ENCODE measurements at places on chromosomes 11 and 22.

GRCh38 chr11:35144806-35145205 lies 5.8 kb downstream of the CD44 start:
- DNase-seq = no peak

DNA sequence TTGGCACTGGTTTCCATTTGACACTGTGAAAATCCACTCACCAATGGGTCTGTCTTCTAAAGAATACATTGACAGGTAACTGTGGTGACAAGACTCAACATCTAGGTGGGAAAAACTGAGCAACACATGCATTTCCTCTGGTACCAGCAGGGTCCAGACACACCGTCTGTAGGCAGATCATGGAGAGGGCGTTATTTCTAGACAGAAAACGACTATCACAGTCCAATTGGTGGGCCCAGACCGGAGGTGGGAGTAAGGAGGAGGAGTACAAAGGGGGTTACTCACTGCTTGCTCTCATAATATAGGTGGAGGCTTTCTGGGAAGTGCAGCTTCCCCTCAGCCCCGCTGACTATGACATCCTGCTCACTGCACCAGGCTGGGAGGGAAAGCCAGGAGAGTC lies 9.9 kb downstream of the OVCH2 start:
- no peak for DNase-seq

GRCh38 chr11:120208777-120209176 lies 2.1 kb upstream of the OAF start:
- peak; percentile 55 for DNase-seq

DNA sequence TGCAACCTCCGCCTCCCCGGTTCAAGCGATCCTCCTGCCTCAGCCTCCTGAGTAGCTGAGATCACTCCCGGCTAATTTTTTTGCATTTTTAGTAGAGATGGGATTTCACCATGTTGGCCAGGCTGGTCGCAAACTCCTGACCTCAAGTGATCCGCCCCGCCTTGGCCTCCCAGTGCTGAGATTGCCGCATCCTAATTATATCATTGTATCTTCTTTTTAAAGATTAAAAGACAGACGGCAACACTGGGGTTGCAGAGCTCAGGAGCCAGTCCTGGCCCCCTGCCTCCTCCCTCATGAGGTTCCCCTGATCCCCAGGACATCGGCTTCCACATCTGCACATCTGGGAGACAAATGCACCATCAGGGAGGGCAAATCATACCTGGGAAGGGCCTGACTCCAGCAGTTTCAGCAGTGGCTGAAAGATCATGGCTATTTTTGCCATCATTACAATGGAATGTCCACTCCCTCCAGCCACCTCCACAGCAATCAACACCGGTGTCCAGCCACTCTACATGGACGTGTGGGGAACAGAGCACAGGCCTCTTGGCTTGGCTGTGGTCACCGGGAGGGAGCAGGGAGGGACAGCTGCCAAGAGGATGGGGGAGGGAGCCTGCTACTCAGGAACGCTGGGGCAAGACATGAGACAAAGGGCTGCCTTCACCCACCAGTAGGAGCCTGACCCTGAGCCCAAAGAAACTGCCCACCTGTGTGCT lies 9.2 kb upstream of the CELSR1 start:
- peak; percentile 42 for DNase-seq

GRCh38 chr22:40249286-40249685 lies 71.6 kb downstream of the TNRC6B start:
- DNase-seq = no peak

DNA sequence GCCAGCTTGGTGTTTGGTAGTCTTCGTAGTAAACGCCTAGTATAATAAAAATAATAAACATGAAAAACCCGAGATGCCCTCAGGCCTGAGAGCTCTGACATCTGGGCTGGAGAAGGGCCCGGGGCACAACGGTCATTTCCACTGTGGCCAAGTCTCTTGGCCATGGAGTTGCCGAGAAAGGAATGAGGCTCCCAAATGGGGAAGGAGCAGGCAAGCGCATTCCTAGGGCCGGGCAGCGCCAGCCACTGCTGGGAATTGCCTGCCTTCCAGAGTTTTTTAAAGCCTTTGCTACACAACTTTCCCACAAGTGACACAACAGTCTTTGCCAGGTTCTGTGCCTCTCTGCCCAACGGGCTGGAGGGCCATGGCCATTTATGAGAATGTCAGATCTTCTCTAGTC lies 103.4 kb downstream of the NAV2 start:
- no peak for DNase-seq

GRCh38 chr11:4983841-4984240 lies 10.8 kb upstream of the OR51L1 start:
- DNase-seq = no peak

DNA sequence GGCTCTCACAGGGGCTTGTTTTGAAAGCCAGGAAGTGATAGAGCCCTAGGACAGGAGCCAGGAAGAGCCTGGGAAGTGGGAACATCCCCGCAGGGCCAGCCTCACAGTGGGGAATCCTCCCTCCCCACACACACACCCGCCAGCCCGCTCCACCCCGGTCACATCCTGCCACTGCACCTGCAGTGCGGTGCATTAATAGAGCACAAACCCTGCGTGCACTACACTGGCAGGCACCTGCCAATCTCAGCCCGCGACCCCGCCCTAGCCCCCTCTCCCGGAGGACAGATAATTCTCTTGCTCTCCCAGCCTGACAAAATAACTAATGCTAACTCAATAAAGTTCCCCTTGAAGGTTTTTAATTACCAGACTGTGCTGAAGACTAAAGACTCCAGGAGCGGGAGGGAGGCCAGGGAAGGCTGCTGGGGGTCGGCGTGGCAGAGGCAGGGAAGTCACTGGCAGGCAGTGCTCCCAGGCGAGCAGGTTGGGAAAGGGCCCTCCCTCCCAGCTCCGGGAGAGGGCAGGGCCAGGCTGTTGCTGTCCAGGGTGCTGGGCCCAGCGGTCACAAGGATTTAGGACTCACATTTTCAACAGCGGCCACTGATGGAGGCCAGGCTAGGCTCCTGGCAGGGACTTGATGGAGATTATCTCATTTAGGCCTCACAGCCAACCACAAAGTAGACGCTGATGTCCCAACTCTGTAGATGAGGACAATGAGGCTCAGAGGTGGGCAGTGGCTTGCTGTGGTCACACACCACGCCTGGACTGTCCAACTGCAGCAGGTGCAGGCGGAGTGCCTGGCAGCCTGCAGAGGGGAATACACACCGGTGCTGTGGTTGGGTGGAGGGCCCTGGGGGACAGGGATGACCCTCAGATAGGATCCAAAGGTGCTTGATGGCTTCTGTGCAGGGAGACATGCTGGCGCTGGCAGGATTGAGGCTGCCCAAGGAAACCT lies 23.9 kb upstream of the TCF20 start:
- DNase-seq = no peak

GRCh38 chr11:2713661-2714462 lies 14.1 kb upstream of the KCNQ1OT1 start:
- DNase-seq = peak; percentile 49

DNA sequence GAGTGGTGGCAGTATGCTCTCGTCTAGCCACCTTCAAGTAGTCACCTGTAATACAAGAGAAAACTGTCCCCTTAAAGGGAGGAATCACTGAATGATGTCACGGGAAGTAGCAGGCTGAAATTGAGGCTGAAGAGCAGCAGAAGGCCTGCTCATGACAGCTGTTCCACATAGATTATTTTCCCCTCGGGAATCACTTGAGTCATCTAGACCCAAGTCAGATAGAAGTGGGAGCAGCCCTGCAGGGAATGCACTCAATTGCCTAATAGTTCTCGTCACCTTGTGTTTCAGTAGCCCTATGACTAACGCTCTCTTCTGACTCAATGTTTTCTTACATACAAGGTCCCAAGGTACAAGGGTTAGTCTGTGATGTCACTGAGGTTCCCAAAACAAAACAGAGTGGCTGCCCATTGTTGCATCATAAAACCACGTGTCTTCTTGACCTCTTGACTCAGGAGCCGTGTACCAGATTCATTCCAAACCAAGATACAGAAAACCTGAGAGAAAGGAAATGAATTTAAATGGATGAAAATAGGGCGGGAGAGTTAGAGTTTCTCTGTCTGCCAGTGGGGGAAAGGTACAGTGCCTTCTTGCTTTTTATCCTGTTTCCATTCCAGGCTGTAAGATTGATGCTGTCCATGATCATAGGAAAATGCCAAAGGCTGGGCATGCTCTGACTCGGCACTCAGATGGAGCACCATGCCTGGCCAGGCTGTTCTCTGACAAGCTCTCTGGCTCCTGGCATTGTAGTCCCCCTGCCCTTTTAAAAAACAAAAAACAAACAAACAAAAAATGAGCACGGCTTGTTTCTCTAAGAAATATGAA lies 21.6 kb upstream of the C11orf96 start:
- DNase-seq = peak; percentile 93

DNA sequence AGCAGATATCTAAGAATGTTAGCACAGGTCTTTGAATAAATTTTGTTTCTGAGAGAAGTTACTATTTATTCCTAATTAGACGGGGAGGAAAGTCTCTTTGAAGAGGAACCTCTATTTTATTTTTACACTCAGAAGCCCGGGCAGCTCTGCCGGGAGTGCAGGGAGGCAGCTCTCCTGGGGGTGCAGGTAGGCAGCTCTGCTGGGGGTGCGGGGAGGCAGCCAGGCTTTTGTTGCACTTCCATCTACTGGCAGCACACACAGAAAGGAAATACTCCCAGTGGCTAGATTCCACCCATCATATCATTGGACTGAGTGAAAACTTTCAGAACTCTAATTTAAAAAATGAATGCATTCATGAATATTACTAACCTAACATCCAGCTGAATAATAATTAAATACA lies 24.6 kb downstream of the OR10A6 start:
- no peak for DNase-seq

GRCh38 chr22:22048318-22048942 lies 65.8 kb upstream of the TOP3B start:
- no peak for DNase-seq

GRCh38 chr22:50605613-50606074 lies 5.1 kb downstream of the MAPK8IP2 start:
- no peak for DNase-seq

- DNase-seq = no peak
Measured at GRCh38 chr11:33646629-33647028, 54.0 kb downstream of the C11orf91 start.

- DNase-seq = no peak
Measured at GRCh38 chr11:115539844-115540243, 35.6 kb upstream of the CADM1 start.

- peak; percentile 46 for DNase-seq
Measured at GRCh38 chr11:121467965-121468364, 15.2 kb upstream of the SORL1-AS1 start.

GRCh38 chr11:12180257-12181205 lies 70.1 kb downstream of the MICAL2 start:
- no peak for DNase-seq

DNA sequence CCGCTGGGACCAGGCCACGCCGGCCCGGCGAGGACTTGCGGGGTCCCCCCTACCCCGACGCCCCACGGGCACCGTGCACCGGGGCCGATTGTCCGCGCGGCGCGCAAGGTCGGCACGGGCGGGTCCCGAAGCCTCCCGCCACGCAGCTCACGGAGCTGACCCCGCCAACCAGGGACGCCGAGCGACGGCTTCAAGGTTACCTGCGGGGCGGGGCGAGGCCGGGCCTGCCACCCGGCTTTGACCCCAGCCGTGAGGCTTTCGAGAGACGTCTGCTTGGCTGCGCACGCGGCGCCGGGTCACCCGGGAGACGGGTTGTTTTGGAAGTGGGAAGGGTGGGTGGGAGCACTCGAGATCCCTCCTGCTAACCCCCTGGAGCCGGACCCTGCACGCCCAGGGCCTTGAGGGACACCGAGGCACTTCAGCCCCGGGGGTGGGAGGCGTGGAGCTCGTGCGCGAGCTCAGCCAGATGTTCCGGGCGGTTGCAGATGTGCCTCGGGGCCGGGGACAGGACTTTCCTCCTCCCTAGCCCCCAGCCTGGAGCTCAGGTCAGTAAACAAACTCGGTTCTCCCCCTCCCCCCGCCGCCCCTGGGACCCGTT lies 3.2 kb upstream of the WNT11 start:
- no peak for DNase-seq

GRCh38 chr11:235609-235996 lies 539 bp downstream of the SIRT3 start:
- no peak for DNase-seq

DNA sequence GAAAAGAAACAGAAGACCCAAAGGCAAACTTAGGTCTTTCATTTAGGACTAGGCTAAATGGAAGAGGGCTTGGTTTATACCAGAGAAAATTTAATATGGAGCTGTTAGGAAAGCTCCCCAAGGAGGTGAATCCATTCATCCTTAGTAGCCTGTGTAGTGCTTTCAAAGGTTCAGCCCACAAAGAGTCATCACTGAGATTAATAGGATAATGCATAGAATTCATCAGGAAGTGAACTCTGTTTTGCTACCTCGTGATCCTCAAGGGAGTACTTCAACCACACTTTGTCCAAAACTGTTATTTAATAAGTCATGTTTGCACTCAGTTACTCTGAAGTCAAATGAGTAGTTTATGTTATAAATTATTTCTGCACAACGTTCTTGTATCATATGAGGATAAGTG lies 43.3 kb upstream of the MMP7 start:
- DNase-seq = no peak

- no peak for DNase-seq
Measured at GRCh38 chr22:36929621-36930020, 16.2 kb downstream of the CSF2RB start.

DNA sequence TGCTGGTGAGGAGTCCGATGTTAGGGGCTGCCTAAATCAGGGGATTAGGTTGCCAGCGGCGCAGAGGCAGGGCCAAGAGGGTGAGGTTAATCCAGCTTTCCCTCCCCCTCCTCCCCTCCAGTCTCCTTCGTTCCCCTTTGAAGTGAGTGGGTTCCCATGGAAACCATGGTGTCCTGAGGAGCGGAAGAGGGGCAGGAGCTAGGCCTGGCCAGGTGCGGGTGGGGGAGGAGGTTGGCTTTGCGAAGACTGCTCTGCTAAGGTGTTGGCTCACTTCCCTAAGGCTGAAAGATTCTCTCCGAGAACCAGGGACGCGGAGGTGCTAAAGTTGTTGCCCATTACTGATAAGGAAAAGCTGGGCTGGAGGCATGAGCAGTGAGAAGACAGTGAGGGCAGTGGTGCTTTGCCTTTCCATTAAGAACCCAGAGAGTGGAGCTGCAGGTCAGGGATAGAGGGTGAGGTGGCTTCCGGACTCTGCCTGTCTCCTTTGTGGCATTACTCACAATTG lies 124.6 kb downstream of the FEZ1 start:
- DNase-seq = no peak
